ENCODE measurements at places on chromosomes 16 and 17. TPM values are rescaled to one million over a fixed set of nuclear protein-coding genes. Genes with fewer than 3 reads are reported as not detected.

The GP2 gene
- not detected for total RNA-seq

The CIAO2B gene
- total RNA-seq: 97.4 TPM

The AIPL1 gene
- not detected for total RNA-seq

The EME1 gene
- total RNA-seq: 44.0 TPM

The KRTAP4-12 gene
- total RNA-seq: not detected

The CHAD gene
- 0.17 TPM for total RNA-seq

The AHSP gene
- total RNA-seq: not detected

The PYDC1 gene
- not detected for total RNA-seq

The HOXB9 gene
- total RNA-seq: 8.2 TPM

The C17orf113 gene
- 0.72 TPM for total RNA-seq

The CSH1 gene
- total RNA-seq: not detected

Measured in A673 (cell line).